Frontal cortex (tissue), 4 donors: ENCODE measurements at places on chromosomes 3 and 15.

- DNase-seq, result no peak
Measured at GRCh38 chr3:64234571-64234970, 9.3 kb upstream of the PRICKLE2 start.

- DNase-seq, result peak; percentile 40
Measured at GRCh38 chr3:141011232-141011996, 39.7 kb upstream of the SPSB4 start.

- DNase-seq, result no peak
Measured at GRCh38 chr15:48802867-48803266, 8.0 kb downstream of the CEP152 start.

GRCh38 chr3:125214738-125215137 lies 2.2 kb upstream of the SLC12A8 start:
- no peak for DNase-seq

GRCh38 chr3:45612918-45613602 lies 18.5 kb downstream of the LIMD1 start:
- no peak for DNase-seq

DNA sequence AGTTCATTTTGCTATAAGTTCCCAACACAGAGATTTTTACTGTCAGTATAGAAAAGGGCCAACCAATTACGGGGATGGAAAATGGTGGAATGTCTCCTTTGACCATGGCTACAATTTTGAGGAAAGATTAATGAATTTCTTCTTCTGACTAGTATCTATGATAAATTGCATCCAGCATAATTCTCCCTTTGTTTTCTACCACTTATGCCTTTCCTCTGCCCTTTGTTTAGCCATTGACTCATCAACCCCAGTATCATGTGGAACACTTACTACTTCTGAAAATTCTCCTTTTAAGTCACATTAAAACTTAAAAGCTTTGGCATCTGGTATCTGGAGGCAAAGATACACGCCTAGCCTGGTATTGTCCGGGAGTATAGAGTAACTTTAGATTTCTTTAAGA lies 92.9 kb upstream of the CADPS start:
- DNase-seq, result no peak

DNA sequence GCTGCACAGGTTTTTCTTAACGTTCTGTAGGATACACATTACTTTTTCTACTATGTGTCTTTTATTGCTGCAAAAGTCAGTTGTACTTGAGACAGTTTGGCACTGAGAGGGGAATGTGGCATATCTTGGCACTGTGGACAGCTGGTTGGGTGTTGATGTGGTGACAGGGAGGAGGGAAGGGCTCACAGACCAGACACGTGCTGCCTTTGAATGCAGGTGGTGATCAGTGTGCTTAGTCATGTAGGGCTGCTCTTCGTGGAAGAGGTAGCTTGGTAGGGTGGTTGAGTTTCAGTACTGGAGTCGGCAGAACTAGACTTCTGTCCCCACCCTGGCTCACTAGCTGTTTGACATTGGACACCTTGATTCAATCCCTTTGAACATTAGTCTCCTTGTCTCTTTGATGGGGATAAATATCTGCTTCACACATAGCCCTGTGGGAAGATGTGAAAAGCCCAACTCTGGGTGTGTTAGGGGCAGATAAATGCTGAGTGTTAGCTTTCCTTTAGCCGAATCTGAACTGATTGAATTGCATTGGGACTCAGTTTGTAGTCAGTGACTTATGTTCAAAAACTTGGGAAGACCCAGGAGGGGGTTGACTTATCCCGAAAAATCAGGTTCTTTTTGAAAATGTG lies 108.4 kb downstream of the PTPRG start:
- DNase-seq, result no peak

DNA sequence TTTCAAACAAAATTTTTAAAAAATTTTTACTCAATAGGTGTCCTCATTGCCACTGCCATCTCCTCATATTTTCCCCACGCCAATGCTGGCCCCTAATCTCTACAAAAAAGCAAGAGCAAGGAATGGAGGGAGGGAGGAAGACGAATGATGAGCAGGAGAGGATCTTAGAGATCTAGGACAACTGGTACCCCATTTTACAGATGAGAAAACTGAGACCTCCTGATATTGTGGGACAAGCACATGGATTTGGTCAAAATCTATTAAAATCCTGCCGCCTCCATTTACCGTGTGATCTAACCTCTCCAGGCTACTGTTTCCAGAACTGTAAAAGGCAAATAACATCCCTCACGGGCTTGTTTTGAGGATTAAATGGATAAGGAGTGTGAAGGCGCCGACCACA lies 4.6 kb downstream of the HEG1 start:
- DNase-seq, result no peak

DNA sequence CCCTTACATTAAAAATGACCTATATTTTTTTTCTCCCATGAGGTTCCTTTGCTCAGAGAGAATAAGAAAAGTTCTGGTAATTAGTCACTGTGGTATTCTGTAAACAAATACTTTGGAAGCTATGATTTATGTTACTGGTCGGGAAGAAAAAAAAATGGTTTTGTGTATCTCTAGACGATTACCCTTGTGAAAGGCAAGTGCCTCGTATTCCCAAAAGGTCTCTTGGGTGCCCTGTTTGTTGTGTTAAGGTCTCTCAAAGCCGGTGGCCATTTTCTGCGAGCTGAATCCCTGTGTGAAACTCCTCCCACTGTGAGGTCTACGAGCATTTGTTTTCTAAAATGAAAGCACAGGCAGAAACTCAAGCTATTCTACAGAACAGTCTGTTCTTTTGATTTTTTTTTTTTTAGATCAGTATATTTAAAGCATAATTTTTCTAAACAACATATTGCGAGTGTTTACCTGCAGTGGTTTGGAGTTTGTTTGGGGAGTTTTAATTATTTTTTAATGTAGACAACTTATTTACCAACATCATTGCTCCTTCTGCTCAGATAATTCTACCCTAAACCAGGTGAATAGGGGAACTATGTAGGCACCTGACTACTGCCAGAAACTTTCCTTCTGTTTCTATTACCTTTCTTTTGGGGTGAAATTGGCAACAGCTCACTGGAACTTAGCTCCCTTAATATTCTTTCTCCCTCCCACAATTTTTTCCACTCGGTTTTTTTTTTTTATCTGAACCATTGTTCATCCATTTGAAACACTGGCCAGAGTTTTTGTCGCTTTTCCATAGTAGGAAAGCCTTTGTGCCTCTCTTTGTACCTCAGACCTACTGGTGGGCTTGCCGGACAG lies 44.0 kb downstream of the ZBTB38 start:
- DNase-seq, result no peak

DNA sequence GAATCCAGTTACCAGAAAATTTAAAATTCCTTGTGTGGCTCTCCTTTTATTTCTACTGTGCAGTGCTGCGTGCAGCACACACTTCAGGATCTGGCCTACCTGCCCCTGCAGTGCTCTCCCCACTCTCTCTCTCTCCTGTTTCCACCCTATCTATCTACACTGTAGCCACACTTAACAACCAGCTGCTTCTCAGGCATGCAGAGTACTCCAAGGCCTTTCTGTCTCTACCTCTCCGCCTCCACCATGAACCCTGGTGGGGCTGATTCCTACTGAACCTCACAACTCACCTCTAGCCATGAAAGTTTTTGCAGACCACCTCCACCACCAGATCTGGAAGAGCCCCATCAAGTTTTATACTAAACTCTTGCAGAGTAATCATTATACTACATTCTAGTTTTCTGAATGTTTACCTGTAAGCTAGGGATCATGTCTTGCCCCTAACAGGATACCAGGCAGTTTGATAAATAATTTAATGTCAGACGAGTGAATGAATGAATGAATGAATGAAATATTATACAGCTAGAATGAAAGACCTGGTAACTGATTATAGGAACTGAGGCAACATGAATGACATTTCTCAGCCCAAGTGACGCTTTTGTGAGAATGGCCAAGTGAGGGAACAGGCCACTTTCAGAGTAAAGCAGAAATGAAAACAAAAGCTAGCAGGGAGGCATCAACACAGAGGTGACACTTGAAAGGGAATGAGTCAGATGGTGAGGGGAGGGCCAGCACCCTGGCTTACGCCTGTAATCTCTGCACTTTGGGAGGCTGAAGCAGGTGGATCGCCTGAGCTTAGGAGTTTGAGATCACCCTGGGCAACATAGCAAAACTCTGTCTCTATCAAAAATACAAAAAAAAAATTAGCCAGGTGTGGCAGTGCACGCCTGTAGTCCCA lies 363.5 kb downstream of the FOXP1 start:
- no peak for DNase-seq

- no peak for DNase-seq
Measured at GRCh38 chr3:182902236-182902635, 78.1 kb downstream of the DCUN1D1 start.

DNA sequence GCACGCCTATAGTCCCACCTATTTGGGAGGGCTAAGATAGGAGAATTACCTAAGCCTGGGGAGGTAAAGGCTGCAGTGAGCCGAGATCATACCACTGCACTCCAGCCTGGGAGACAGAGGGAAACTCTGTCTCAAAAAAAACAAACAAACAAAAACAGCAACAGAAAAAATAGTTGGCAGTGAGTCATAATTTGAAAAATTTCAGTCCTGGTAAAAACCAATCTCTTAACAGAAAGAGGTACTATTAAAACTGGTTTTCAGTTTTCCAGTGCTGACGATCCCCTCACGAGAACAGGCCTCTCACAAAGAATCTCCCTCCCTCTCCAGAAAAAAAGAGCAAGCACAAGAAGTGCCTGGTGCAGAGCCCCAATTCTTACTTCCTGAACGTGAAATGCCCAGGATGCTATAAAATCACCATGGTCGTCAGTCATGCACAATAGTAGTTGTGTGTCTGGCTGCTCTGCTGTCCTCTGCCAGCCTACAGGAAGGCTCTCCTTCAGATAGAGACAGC lies 22.8 kb upstream of the MAP4 start:
- no peak for DNase-seq

DNA sequence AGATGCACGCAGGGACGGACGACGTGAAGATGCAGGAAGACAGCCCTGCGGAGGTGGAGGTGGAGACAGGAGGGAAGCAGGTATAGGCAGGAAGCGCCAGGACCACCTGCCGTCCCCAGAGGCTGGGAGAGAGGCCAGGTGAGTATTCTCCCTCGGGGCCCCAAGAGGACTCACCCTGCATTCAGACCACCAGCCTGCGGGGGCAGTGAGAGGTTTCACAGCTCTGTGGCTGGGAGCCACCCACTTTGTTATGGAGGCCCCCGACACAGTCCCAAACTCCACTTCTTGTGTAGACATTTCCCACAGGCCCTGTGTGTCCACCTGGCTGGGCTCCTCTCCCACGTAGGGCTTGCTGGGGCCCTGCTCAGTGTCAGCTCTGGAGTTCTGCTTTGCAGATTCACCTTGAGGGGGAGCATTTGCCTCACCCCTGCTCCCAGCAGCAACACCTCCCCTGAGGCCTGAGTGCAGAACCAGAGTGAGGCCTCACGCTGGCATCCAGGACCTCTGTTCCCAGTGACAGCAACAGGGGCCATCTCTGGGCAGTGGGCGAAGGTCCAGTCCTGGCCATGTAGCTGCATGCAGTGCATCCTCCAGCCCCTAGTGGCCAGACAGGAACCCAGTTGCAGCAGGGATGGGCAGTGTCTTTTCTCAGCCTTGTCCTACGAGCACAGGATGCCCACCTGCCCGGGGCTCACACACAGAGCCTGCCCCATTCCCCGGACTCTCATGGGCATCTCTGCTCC lies 119.4 kb upstream of the IQSEC1 start:
- no peak for DNase-seq
